Brain pericyte (primary cell): ENCODE measurements at places on chromosomes 4 and X.

GRCh38 chrX:150489359-150490015 is 78.9 kb upstream of the MTM1 start:
- no peak for DNase-seq

- DNase-seq: no peak
These were observed 72.7 kb downstream of the ANXA10 start for GRCh38 chr4:168164915-168165548.

DNA sequence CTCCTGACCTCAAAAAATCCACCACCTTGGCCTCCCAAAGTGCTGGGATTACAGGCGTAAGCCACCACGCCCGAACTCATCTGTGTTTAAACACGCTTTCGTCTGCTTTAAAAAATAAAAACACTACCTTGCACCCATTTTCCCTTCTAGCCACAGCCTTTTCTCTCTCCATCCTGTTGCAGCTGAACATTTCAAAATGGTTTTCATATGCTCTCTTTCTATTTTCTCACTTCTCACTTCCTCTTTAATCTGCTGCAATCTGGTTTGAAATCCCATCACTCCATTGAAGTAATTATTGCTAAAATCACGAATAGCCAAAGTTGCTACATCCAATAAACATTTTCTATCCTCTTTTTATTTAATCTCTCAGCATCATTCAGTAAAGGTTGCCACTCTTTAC is 70.0 kb downstream of the DCHS2 start:
- DNase-seq: no peak

DNA sequence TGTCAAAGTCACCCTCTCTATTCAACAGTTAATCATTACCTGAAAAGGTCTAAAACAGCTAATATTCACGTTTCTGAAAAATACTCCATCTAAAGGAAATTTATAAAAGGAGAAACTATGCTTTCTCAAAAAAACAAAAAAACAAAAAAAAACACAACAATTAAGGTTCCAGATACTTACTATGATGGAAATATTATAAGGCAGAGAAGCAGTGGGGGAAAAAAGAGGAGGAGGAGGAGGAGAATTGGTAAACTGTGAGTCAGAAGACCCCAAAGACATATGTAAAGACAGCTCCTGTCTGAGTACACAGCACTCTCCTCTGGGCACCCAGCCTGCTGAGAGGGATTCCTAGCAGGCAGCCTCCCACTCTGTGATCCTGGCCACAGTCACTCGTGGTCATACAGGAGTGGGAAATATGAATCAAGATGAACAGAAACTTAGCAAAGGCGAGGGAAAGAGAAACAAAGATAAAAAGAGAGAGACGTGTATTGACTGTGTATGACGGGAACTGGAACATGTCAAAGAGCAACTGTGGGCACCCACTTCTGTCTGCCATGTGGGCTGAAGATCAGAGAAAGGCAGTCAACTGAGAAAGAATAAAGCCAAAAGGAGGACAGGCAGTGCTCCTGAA is 12.5 kb downstream of the KLHL15 start:
- no peak for DNase-seq

- DNase-seq: no peak
These were observed 74.5 kb downstream of the RFC1 start for GRCh38 chr4:39291686-39292085.

GRCh38 chr4:183596067-183596757 is 62.8 kb downstream of the RWDD4 start:
- no peak for DNase-seq

GRCh38 chr4:93760284-93760683 is 68.3 kb upstream of the ATOH1 start:
- DNase-seq: no peak

DNA sequence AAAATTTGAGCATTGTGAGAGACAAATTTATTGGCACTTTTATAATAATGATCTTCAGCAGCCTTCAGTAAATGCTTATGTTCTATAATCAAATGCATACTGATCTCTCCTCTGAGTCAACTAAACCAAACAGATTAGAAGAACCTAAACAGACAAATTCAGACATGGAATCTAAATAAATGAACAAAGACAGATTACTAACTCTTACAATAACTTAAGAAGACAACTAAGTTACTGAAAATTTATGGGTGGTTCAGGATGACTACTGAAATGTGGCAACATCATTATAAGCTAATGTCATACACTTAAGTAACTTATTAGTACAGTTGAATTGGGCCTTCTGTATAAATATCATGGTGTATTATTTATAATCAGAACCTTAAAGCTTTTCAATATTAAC is 127.3 kb downstream of the NEK1 start:
- DNase-seq: no peak

GRCh38 chrX:53678667-53679066 is 7.9 kb downstream of the HUWE1 start:
- DNase-seq: no peak

GRCh38 chrX:108299101-108299591 is 139.1 kb downstream of the COL4A6 start:
- no peak for DNase-seq

GRCh38 chrX:131725001-131725654 is 181.3 kb downstream of the OR13H1 start:
- no peak for DNase-seq

DNA sequence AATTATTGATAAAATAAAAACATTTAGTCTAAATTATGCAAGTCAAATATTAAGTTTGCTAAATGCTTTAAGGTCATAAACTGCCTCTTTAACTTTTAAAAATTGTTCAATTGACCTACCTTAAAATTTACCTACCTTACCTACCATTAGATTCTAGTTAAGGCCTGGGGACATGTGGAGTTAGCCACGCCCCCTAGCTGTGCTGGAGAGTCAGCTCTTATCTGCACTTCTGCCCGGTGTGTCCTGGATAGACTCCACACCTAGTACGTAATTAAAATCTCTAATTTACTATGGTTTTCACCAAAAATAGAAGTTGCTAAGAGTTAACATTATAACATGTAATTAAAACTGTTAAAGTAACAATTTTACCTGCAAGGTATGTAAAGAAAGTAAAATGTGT is 22.7 kb downstream of the TENM3 start:
- no peak for DNase-seq

GRCh38 chr4:69617083-69617694 is 22.3 kb downstream of the UGT2A2 start:
- no peak for DNase-seq

- no peak for DNase-seq
These were observed 159.0 kb downstream of the LRBA start for GRCh38 chr4:150855981-150856510.

- peak; percentile 93 for DNase-seq
These were observed 35.9 kb upstream of the CXCL8 start for GRCh38 chr4:73704314-73705055.

DNA sequence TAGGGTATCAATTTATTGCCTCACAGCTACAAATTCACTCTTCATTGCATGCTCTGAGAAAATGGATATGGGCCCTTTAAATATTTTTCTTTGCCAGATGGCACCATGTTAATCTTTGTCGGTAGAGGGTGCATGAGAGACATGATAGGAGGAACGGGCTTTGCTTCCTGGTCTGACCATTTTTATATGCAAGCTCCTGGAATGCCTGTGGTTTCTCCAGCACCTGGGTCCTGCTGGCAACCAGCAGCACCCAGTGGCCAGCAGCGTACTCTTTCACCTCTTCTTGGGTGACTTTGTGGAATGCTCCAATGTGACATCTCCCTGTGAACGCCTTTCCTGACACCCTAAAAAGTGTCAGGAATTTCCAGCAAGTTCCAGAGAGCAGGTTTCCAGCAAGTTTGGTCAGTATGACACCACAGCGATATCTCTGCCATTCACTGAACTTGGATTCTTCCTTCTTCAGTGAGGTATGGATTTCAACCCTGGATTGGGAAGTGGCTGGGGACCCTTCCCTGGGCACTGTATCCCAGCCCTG is 140.3 kb upstream of the PGRMC2 start:
- DNase-seq: no peak

- DNase-seq: no peak
These were observed 577 bp downstream of the BGN start for GRCh38 chrX:153495362-153495751.

DNA sequence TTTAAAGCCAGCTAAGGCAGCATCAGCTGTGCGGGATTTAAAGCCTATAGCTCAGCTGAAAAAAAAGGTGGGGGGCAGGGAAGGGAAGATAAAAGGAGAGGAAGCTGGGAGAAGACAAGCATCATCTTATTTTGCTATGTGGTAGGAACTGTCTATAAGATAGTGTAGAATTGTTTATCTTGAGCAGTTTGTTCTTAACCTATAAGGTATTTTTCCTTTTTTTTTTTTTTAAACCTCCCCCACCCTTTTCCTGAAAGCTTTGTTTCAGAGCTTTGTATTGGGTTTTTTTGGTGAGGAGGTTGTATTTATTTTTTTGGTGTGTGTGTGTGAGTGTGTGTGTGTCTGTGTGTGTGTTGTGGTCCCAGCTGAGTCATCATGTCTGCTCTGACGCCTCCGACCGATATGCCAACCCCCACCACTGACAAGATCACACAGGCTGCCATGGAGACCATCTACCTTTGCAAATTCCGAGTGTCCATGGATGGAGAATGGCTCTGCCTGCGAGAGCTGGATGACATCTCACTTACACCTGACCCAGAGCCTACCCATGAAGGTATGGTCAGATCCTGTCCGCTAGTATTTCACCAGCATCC is 531 bp downstream of the RUFY3 start:
- no peak for DNase-seq

DNA sequence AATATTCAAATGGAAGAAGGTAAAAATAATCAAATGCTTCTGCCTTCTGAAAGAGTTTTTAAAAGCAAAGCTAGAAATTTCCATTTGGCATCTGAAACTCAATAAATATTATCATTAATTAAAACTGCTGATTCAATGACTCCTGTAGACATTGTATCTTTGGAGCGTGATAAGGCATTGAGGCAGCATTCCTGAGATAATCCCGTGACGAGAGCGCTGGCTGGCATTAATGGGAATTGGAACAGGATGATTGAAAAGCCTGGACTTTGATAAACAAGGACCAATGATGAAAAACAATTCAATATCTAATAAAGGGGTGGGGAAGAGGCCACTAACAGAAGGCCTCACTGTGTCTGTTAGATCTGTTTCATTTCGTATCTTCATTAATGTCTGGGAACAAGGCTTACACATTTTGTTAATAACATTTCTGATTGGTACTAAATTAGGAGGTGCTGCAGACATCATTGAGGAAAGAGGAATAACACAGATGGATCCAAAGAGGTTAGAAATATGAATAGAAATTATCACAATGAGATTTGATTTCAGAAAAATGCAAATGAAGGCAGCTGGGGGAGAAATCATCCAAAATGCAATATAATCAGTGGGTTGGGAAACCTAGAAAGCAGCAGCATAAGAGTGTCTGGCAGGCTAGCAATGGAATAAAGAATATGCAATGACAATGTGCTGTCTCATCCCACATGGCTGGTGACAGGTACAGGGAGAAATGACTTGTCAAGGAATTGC is 102.3 kb downstream of the SCD5 start:
- DNase-seq: no peak
